ENCODE measurements at places on chromosomes 2 and 18. TPM values are rescaled to one million over a fixed set of nuclear protein-coding genes. Genes with fewer than 3 reads are reported as not detected.

The ADAM17 gene
- 8.1 TPM for polyA plus RNA-seq

The MYL1 gene
- polyA plus RNA-seq: not detected

The OR6B2 gene
- not detected for polyA plus RNA-seq

The MROH2A gene
- 0.99 TPM for polyA plus RNA-seq

The ANKAR gene
- polyA plus RNA-seq: 1.5 TPM

All from esophagus (tissue), 2 donors.